ENCODE measurements at places on chromosomes 11 and 22. TPM values are rescaled to one million over a fixed set of nuclear protein-coding genes. Genes with fewer than 3 reads are reported as not detected.

The LARGE2 gene
- 1.7 TPM for total RNA-seq

The ENTHD1 gene
- total RNA-seq: not detected

The PICK1 gene
- total RNA-seq: 29.9 TPM

The TP53AIP1 gene
- not detected for total RNA-seq

The TCIRG1 gene
- total RNA-seq: 480 TPM

The SLC17A6 gene
- not detected for total RNA-seq

The QSER1 gene
- 14.5 TPM for total RNA-seq

The MS4A15 gene
- not detected for total RNA-seq

The ARHGAP32 gene
- 4.6 TPM for total RNA-seq

The GCAT gene
- 1.2 TPM for total RNA-seq

The SCN2B gene
- total RNA-seq: not detected

The GLYATL2 gene
- not detected for total RNA-seq

The TMEM151A gene
- total RNA-seq: not detected

The DEPDC7 gene
- total RNA-seq: 0.80 TPM

The ACRV1 gene
- not detected for total RNA-seq

The MS4A3 gene
- 62.9 TPM for total RNA-seq

The OR2AG2 gene
- not detected for total RNA-seq

The CCDC116 gene
- not detected for total RNA-seq

The CFAP300 gene
- total RNA-seq: not detected

The SLC6A5 gene
- total RNA-seq: not detected

The GP1BB gene
- 4.2 TPM for total RNA-seq

The PHF5A gene
- 31.8 TPM for total RNA-seq

The CABP4 gene
- total RNA-seq: 12.9 TPM

The SLC22A25 gene
- total RNA-seq: not detected

The MMP8 gene
- total RNA-seq: 0.16 TPM

Data from natural killer cell (primary cell).